Stimulated activated CD4-positive, alpha-beta T cell treated with anti-CD3 and anti-CD28 coated beads, Interleukin-4, amount 100 ng/mL, for 1 hour (primary cell): ENCODE measurements at places on chromosomes 1 and 21.

GRCh38 chr1:60942896-60943638 is 139.3 kb upstream of the NFIA start:
- DNase-seq = no peak

DNA sequence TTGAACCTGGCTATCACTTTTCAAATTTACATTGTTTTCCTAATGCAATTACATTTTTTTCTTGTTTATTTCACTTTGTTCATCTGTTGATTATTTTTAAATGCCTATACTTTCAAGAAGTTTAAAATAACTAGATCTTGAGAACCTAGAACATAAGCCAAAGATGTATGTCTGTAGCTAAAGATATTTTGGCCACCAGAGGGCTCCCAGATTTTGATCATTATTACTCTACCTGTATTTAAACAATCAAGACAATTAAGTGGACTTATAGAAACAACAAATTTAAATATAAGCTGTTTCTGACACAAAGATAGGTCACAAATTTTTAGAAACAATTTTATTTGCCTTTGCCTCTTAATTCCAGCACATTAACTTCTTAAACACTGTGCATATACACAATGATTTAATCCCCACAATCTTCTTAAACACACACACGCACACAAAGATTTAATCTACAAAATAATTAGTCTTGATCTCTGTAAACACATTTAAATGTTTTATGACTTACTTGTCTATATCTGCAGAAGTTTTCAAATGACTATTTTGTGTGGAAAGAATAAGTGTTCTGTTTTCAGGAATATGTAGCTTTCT is 380.0 kb downstream of the DSCAM start:
- no peak for DNase-seq

- no peak for DNase-seq
These were observed 348.2 kb upstream of the DUSP10 start for GRCh38 chr1:222090103-222090502.

- DNase-seq = peak; percentile 59
These were observed 4.2 kb upstream of the IL19 start for GRCh38 chr1:206766251-206766856.

GRCh38 chr1:221800831-221801230 is 58.9 kb upstream of the DUSP10 start:
- DNase-seq = no peak

- DNase-seq = no peak
These were observed 56.8 kb downstream of the MRPL37 start for GRCh38 chr1:54256522-54257345.

- DNase-seq = no peak
These were observed 15.6 kb downstream of the TRAPPC10 start for GRCh38 chr21:44027607-44028286.

GRCh38 chr1:54227091-54227602 is 27.2 kb downstream of the MRPL37 start:
- DNase-seq = no peak

- no peak for DNase-seq
These were observed 22.9 kb downstream of the S1PR1 start for GRCh38 chr1:101259744-101260148.

GRCh38 chr1:184827600-184828368 is 73.1 kb upstream of the EDEM3 start:
- no peak for DNase-seq

DNA sequence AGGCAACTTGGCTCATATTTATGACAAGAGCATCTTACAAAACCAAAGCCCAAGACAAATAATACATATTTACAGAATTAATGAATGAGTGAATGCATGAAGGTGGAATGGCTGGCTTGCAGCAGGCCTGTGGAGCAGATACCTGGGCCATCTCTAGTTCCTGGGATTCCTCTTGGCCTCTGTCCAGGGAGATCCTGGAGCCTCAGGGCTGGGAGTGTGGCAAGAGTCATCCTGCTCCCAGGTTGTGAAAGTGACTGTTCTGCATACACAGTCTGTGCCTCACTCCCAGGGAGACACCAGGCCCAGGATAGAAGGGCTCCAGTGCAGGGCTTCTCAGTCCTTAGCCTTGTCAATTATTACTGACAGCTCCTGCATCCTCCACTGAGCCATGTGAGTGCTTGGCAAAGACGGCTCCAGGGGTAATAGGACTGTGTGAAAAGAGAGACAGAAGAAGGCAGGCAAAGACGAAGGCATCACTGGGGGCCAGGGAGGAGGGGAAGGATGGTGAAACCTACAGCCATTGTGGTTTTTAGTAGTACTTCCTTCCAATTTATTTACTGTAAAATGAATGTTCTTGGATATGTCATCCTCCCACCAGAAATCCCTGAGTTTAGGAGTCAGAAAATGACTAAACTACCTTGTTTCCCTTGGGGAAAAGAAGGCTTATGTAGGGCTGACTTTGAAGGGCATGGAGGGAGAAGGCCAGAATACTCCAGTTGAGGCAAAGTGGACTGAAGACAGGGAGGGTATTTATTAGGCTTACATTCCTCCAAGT is 14.3 kb upstream of the KPRP start:
- no peak for DNase-seq

- no peak for DNase-seq
These were observed 20.3 kb upstream of the A3GALT2 start for GRCh38 chr1:33341190-33341589.

DNA sequence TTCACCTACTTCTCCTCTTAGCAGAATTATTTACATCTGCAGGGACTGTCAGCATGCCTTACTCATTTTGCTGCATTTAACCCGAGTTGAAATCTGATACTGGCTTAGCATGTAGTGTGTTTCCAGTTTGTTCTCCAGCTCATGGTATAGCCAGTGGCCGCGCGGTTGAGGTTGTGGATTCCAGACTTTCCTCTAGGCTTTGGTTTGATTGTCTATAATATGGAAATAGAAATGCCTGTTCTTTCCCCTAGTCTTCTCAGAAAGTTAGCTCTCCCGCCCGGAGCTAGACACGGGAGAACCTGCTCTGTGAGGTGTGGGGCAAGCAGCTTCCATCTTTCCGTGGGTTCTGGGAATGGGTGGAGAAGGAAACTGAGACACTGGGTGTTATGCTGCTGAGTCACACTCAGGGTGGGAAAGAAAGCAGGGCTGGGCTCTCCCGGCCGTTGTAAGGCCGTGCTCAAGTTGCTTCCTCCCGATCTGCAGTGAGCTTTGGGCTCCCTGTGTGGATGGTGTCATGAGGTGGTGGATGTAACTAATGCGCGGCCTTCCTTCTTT is 206.8 kb upstream of the TMEM51 start:
- DNase-seq = no peak

DNA sequence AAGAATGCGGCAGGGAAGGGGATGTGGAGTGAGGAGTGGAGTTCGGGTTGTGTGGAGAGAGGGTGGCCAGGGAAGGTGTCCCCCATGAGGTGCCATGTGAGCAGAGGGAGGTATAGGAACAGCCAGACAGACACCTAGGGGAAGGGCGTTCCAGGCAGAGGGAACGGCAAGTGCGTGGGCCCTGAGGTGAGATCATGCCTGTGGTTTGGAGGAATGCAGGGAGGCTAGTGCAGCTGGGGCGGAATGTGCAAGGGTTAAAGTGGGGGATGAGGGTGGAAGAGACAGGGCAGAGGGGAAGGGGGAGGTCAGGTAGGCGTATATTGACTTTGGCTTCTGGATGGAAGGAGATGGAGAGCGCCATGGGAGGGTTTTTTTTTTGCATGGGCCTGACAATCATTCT is 31.6 kb upstream of the PADI6 start:
- DNase-seq = no peak

DNA sequence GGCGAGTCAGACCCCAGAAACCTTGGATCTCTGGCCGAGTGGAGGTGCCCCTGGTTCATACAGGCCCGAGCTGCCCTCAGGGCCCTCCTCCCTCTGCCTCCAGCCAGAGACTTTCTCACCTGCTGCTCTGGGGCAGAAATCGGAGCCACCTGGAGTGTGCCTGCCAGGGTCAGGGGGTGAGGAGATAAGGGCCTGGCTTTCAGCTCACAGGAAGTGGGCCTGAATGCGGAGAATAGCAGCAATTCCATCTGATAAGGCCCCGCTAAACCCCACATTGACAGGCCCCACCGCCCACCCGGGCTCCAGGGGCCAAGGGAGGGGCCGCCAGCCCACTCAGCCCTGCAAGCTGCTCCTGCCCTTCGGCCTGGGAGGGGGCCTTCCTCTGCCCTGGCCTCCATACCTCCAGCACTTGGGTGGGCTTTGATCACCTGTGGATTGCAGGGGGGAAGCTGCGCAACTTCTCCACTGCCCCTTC is 123.7 kb upstream of the ARHGEF16 start:
- no peak for DNase-seq

DNA sequence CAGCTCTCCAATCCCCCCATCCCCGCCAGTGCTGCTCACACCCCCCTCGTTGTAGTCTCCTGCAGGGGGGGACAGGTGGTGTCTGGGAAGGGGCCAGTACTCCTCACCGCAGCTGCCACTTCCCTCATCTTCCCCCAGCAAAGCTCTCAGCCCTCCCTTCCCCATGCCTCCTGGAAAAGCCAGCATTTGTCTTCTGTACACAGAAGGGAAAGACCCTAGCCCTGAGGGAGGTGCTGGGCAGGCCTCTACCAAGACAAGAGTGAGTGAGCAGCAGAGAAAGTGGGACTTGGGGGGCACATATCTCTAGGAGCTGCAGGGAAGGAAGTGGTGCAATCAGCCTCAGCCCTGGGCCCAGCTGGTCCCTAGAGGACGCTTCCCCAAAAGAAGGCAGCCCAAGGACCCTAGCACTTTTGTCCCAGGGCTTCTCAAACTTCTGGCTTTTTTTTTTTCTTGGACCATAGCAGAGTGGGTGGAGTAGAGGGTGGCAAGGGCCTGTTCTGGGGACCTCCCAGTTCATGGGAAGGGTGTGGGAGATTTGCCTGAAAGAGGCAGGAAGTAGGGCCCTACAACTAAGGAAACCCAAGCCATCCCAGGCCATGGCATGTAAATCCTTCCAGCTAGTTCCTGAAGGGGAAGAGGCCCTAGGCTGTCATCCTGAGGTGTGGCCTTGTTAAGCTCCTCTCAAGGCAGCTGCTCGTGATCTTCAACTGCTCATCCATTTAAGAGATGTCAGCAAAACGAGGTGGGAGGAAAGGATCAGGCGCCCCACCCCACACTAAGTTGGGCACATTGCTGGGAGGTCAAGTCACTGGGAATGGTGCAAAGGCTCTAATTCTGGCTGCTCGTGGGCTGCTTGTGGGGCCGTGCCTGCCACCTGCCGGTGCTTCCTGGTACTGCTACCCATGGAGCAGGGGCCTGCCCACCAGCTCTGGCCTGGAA is 12.6 kb downstream of the ZC3H12A start:
- peak; percentile 83 for DNase-seq

GRCh38 chr1:237386362-237387143 is 344.6 kb downstream of the RYR2 start:
- DNase-seq = no peak

GRCh38 chr1:87472716-87473115 is 144.0 kb downstream of the LMO4 start:
- no peak for DNase-seq

DNA sequence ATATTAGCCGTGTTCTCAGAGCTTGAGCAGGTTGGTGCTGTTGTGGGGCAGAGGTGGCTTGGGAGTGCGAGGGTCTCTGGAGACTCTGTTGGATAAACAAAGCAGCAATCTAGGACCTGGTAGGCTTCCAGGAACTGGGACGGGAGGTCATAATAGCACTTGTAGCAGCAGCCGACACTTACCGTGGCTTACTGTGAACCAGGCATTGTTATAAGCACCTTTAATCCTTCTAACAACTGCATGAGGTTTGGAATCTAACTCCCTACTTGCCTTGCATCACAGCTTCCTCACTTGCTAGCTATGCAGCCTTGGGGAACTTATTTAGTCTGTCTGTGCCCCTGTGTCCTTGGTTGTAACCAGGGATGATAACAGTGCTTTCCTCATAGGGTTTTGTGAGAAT is 94.9 kb downstream of the NAV1 start:
- DNase-seq = no peak

DNA sequence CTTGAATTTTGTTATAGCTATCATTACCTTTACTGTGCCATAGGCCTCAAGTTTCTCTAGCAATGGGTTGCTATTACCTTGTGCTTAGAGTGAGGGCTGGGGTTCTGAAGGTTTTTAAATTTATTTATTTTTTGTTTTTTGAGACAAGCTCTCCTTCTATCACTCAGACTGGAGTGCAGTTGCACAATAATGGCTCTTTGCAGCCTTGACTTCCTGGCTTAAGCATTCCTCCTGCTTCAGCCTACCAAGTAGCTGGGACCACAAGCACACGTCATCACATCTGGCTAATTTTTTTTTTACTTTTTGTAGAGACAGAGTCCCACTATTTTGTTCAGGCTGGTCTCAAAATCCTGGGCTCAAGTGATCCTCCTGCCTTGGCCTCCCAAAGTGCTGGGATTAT is 41.5 kb downstream of the SNX27 start:
- DNase-seq = no peak

DNA sequence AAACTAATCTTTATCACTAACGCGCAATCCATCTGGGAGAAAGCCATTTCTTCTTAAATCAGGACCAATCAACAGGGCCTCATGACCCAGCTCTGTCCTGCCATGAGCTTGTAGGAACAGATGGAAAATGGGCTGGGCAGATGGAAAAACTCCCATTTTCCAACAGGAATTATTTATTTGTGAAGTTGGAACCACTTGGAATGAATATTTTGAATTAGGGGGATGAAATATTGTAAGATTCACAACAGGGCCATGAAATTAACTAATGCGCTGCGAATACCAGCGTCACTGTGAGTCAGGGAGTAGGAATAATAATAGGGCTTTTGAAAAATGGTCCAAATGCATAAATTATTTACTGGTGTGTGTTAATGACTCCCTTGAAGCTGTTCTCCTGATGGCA is 53.1 kb upstream of the CYP2J2 start:
- no peak for DNase-seq

DNA sequence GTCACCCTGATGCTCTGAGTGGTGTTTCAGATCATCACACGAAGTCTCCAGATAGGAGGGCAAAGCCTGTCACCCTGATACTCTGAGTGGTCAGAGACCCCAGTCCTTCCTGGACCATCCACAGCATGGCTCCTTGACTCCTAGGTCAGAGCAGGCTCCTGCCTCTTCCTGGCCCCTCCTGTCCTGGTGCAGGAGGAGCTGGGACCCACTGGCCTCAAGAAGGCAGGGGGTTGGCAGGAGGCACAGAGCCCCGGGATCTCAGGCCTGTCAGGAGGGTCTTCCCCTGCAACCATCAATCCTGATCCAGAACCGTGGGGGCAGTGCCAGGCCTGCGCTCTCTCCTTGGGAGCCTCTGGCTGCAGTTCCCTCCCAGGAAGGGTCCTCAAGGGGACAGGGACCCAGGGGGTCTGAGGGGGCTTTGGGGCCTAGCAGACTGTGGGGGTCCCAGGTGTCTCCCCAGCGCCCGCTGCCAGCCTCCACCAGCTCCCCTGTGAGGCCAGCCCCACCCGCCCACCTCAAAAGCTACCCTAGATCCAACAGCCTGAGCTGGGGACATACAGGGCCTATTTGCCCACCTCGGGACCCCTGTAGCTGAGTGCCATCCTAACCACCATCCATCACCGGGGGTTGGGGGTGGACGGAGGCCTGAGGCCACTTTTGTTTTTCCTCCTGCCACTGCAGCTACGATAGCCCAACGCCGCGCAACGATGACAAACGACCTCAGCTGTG is 27.5 kb downstream of the COL6A1 start:
- no peak for DNase-seq
